Gastrocnemius medialis (tissue), 4 donors: ENCODE measurements at places on chromosomes 3 and 15.

GRCh38 chr3:127762077-127762786, 60.1 kb downstream of the MGLL start:
- H3K4me1 ChIP-seq: peaks cover 52% of the 10 kb centered on the region
- H3K27ac ChIP-seq: peak overlapping the region; percentile 73
- peak overlapping the region; percentile 39 for H3K4me3 ChIP-seq
- peak; percentile 73 for DNase-seq
- no peaks in the 10 kb centered on the region for H3K36me3 ChIP-seq

DNA sequence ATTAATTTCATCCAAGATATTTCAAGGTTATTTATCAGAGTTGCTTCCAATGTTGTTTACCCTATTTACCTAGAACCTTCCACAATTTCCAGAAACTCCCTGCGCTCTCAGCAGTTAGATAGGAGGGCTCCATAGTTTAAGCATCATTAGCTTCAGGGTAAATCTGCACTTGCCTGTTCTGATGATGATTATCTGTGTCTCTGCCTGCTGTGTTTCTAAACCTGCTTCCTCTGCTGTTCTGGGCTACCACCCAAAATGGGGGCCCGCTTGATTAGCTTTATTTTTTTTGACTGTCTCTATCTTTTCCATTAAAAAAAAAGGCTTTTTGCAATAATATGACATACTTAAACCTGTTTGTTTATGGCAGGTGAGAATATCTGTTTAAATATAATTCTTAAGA, 472.4 kb downstream of the DIPK2A start:
- no peaks in the 10 kb centered on the region for H3K36me3 ChIP-seq
- H3K4me1 ChIP-seq: no peaks in the 10 kb centered on the region
- H3K27me3 ChIP-seq: no peaks in the 10 kb centered on the region
- H3K4me3 ChIP-seq: no peak overlapping the region
- no peak overlapping the region for H3K27ac ChIP-seq
- DNase-seq: no peak

- no peaks in the 10 kb centered on the region for H3K36me3 ChIP-seq
- H3K27ac ChIP-seq: peak overlapping the region; percentile 72
- H3K27me3 ChIP-seq: no peaks in the 10 kb centered on the region
- DNase-seq: no peak
Measured at GRCh38 chr15:78130466-78131294, 565 bp downstream of the CIB2 start.

DNA sequence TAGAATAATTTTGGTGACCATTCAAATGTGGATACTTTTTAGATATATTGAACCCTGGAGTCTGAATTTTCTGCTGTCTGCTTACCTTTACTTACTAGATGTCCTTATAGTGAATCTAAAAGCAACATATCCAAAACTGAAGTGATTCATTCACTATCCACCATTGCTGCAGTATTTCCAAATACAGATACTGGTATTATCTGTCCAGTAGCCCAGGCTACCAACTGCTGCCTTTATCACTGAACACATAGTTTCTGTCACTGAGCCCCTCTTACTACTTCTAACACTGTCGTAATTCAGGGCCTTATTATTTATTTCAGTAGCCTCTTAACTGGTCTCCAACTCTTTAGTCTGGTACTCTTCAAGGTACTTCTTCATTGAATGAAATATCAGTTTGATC, 49.2 kb downstream of the SLMAP start:
- no peak overlapping the region for H3K4me3 ChIP-seq
- no peak for DNase-seq
- no peaks in the 10 kb centered on the region for H3K36me3 ChIP-seq
- no peaks in the 10 kb centered on the region for H3K27me3 ChIP-seq
- H3K27ac ChIP-seq: peak overlapping the region; percentile 30

GRCh38 chr15:89822951-89823711, 8.5 kb upstream of the ANPEP start:
- peaks cover 15% of the 10 kb centered on the region for H3K27me3 ChIP-seq
- no peaks in the 10 kb centered on the region for H3K36me3 ChIP-seq
- peaks cover 6% of the 10 kb centered on the region for H3K4me1 ChIP-seq
- H3K4me3 ChIP-seq: no peak overlapping the region

DNA sequence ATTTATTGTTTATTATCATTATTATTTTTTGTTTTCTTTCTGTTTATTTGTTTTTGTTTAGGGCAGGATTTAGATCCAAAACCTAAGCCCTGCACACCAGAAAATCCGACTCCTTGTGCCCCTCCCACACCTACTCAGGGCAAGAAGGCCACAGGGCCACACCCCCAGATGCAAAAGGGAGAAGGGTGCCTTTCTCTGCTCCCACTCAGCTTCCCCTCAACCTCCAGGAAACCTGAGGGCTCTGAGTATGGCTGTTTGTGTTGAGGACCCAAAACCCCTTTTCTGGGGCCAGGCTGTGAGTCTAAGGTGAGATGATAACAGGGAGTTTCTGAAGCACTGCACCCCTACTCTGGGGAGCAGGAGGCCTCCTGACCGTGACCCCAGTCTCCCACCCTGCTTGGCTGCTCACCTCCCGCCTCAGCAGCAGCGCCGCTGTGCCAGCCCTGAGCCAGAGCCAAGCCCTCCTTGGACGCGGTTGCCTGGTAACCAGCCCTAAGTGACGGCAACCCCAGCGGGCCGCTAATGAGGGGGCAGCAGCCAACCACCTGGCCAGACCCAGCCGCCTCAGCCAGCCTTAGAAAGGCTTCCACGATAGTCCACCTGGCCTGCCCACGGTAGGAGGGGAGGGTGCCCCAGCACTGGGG, 6.4 kb upstream of the C15orf39 start:
- H3K27me3 ChIP-seq: peaks cover 3% of the 10 kb centered on the region
- H3K4me3 ChIP-seq: no peak overlapping the region
- no peak overlapping the region for H3K27ac ChIP-seq

- no peak overlapping the region for H3K4me3 ChIP-seq
- no peak overlapping the region for H3K27ac ChIP-seq
- no peaks in the 10 kb centered on the region for H3K27me3 ChIP-seq
- H3K4me1 ChIP-seq: no peaks in the 10 kb centered on the region
- no peaks in the 10 kb centered on the region for H3K36me3 ChIP-seq
- DNase-seq: no peak
Measured at GRCh38 chr3:99625237-99625622, 13.2 kb upstream of the COL8A1 start.

- H3K27me3 ChIP-seq: no peaks in the 10 kb centered on the region
- no peak overlapping the region for H3K4me3 ChIP-seq
- peaks cover 5% of the 10 kb centered on the region for H3K4me1 ChIP-seq
- H3K36me3 ChIP-seq: no peaks in the 10 kb centered on the region
Measured at GRCh38 chr3:13095408-13095937, 22.2 kb upstream of the IQSEC1 start.

- peaks cover 32% of the 10 kb centered on the region for H3K4me1 ChIP-seq
- no peak for DNase-seq
- H3K4me3 ChIP-seq: no peak overlapping the region
- no peaks in the 10 kb centered on the region for H3K27me3 ChIP-seq
- no peaks in the 10 kb centered on the region for H3K36me3 ChIP-seq
Measured at GRCh38 chr3:81658322-81658997, 103.0 kb downstream of the GBE1 start.
